Cerebellar nuclear complex (tissue), 1 donor: ENCODE measurements at places on chromosomes 1 and 21.

GRCh38 chr1:208923946-208924720 lies 659.4 kb upstream of the CAMK1G start:
- no peak for DNase-seq

DNA sequence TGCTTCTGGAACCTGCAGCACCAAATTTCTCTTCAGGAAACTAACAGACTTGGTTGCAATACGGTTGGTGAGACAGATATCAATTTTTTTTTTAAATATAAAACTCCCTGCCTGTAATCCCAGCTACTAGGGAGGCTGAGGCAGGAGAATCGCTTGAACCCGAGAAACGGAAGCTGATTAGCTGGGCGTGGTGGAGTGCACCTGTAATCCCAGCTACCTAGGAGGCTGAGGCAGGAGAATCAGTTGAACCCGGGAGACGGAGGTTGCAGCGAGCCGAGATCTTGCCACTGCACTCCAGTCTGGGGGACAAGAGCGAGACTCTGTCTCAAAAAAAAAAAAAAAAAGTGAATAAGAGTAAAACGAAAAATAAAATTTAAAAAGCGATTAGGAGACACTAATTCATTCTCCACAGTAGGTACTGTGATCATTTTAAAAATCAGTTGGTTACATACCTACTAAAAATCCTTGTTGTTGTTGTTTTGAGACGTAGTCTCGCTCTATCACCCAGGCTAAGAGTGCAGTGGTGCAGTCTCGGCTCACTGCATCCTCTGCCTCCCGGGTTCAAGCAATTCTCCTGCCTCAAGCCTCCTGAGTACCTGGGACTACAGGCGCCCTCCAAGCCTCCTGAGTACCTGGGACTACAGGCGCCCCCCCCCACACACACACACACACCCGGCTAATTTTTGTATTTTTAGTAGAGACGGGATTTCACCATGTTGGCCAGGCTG lies 796 bp upstream of the RBM8A start:
- DNase-seq = no peak

DNA sequence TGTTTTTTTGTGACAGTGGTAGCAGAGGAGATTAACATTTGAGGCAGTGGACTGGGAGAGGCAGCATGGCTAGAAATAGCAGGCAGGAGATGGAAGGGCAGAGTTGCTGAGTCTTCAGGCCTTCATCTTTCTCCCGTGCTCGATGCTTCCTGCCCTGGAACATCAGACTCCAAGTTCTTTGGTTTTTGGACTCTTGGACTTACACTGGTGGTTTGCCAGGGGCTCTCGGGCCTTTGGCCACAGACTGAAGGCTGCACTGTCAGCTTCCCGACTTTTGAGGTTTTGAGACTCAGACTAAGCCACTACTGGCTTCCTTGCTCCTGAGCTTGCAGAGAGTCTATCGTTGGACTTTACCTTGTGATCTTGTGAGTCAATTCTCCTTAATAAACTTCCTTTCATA lies 24.2 kb upstream of the LEFTY2 start:
- no peak for DNase-seq

GRCh38 chr1:198667807-198668206 lies 29.0 kb downstream of the PTPRC start:
- no peak for DNase-seq

- no peak for DNase-seq
Observed at GRCh38 chr1:199403531-199404116, 623.9 kb upstream of the NR5A2 start.

GRCh38 chr1:210883821-210884220 lies 250.1 kb downstream of the KCNH1 start:
- DNase-seq = no peak

DNA sequence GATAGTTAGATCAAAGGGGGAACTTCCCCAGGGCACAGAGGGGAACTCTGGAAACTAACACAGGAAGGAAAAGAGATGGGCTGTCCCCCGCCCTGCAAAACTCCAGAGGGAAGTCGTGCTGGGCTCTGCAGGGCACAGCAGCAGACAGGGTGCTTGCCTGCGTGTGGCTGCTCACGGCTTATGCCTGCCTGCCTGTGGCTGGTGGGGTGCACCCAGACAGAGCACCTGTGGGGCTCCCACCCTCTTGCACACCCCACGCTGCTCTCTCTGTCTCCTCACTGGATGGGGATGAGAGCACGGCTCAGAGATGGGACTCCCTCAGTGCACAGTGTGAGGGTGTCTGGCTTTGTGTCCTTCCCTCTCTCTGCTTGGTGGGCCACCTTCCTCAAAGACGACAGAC lies 13.5 kb upstream of the ETV3L start:
- no peak for DNase-seq

GRCh38 chr1:115165776-115166175 lies 76.5 kb upstream of the TSPAN2 start:
- no peak for DNase-seq

DNA sequence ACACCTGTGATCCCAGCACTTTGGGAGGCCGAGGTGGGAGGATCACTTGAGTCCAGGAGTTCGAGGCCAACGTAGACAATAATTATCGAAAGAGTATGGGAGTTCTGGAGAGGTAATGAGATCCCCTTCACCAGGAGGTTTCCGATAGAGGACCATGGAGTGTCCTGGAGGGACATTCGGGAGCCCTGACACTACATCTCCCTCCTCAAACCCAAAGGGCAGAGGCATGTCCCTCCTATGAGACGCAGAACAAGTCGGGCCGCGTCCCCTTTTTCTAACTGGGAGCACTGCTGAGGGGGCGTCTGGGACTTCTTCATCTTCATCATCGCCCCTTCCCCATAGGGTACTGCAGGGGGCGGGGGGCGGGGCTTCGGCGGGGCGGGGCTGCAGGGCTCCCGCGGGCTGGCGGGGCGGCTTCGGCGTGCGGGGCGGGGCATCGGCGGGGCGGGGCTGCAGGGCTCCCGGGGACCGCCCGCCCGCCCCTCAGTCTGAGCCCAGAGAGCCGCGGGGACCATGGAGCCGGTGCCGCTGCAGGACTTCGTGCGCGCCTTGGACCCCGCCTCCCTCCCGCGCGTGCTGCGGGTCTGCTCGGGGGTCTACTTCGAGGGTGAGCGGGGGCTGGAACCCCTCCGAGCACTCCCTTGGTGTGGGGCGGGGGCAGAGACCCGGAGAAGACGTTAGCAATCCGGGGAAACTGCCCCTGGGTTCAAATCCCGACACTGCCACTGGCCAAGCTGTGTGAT lies at the start of gene THEMIS2:
Gene THEMIS2, plus strand, starts transcription at position 486 of the 743 bp plus-strand sequence. Its CDS starts 28 bp downstream, at position 514.
- no peak for DNase-seq

DNA sequence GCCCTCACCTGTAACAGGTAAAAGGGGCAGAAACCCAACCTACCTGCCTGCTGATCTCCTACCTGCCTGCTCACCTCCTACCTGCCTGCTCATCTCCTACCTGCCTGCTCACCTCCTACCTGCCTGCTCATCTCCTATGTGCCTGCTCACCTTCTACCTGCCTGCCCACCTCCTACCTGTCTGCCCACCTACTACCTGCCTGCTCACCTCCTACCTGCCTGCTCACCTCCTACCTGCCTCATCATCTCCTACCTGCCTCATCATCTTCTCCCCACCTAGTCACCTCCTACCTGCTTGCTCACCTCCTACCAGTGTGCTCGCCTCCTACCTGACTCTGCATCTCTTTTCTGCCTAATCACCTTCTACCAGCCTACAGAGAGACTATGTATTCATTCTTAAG lies 452.9 kb downstream of the MATN1 start:
- DNase-seq = no peak

DNA sequence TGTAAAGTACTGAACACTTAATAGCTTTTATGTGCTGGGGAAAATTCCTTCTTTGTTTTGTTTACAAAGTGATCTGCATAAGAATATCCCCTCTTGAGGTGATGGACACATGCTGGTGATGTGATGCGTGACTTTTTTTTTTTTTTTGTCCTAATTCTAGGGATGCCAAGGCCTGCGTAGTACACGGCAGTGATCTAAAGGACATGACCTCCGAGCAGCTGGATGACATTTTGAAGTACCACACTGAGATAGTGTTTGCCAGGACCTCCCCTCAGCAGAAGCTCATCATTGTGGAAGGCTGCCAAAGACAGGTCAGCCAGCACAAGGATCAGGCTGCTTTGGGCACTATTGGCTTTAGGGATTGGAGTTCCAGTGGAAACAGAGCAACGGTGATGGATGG lies 24.7 kb downstream of the ATP1A1 start:
- no peak for DNase-seq

DNA sequence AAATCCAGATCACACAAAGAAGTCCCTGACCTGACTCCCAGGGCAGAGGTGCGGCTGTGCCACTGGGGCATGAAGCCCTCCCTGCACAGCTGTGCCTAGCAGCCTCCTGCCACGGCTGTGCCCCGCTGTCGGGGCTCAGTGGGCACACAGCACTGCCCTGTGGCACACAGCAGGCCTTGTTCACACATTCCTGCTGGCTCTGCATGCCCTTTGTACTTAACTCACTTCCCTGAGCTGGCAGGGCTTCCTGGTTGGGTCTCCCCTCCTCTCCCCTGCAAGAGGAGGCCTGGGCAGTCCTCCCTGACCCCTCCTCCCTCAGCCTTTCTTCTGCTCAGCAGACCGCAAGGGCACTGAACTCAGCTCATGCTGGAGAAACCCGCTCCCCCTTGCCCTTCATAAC lies 14.8 kb downstream of the LHX4 start:
- DNase-seq = no peak

GRCh38 chr1:97770376-97770775 lies 150.5 kb downstream of the DPYD start:
- no peak for DNase-seq

GRCh38 chr1:9211291-9211811 lies 23.2 kb upstream of the H6PD start:
- no peak for DNase-seq

- no peak for DNase-seq
Observed at GRCh38 chr21:46191257-46191685, 7.0 kb upstream of the SPATC1L start.

GRCh38 chr1:213661302-213661701 lies 326.5 kb upstream of the PROX1 start:
- no peak for DNase-seq

DNA sequence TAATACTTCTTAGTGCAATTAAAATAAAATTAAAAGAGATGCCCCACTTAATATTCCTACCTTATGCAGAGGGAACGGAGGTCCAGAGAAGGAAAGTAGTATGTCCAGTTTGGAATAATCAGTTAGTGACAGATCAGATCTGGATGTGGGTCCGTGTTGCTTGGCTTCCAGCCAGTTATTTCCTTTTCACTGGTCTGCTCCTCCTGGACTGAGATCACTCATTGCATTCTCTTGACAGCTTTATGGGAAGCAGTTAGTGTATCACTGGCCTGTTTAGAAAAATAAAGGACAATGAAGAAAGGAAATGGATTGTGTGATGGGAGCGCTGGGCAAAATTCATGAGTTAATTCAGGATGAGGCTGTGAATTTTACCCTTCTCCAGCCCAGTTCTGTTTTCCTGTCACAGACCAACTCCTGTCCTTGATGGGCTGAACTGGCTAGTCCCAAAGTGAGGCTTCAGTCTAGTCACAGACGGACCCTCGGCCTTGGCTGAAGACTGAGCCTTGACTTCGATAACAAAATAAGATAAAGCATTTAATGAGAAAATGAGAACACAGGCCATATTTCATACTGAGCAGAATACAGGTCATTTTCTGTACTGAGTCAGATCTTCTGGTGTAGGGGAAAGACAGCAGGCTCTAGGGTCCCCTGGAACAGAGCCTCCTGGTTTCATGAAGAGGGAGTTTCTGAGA lies 85.2 kb upstream of the TRABD2B start:
- DNase-seq = no peak

DNA sequence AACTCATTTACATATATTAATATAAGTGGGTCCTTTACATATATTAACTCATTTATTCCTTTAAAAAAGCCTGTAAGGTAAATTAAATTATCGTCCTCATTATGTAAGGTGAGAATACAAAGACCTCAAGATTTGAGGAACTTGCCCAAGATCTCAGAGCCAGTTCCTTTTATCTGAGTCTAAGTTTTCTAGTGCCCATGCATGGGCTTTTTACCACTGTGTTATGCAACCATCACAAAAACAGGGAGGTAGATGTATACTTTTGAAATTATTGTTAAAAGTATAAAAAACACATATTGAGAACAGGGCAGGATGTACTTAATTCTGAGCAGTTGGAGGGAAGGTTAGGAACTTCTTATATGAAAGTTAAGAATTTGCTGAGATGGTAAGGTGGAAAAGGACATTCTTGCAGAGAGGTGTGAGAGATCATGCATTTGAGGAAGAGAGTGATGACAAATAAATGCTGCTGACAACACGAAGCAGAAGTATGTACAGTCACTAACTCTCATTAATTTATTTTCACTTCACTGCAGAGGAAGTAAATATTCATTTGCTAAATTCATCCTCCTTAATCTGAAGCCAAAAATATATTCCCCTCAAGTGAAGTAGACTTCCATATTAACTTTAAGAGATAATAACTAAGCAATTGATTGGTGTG lies 28.9 kb upstream of the LYPLAL1 start:
- no peak for DNase-seq

GRCh38 chr1:59331686-59332620 lies 35.1 kb downstream of the FGGY start:
- no peak for DNase-seq

- DNase-seq = no peak
Observed at GRCh38 chr21:32946654-32947053, 79.1 kb upstream of the OLIG2 start.
